Activated gamma-delta T cell treated with Interleukin-2 at 50 U/mL for 16 hours (primary cell): ENCODE measurements at places on chromosomes 5 and 9.

- no peak for DNase-seq
These were observed 86.4 kb upstream of the LHFPL2 start for GRCh38 chr5:78734950-78735349.

DNA sequence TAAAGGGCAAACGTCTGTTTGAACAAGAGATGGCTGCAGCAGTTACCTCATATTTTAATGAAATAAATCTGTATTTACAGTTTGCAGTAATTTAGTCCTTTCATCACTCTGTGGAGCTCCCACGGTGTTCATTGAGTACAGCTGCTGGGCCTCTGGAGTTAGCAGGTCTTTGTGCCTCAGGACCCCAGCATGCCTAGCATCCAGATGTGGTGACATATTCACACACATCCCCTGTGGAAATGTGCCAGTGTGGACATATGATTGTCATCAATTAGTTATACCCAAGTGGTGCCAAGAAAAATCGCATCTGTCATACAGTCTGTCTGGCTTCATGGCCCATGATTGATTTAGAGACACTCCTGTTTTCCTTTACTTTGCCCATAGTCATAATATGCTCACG, 77.3 kb downstream of the NNT start:
- no peak for DNase-seq

DNA sequence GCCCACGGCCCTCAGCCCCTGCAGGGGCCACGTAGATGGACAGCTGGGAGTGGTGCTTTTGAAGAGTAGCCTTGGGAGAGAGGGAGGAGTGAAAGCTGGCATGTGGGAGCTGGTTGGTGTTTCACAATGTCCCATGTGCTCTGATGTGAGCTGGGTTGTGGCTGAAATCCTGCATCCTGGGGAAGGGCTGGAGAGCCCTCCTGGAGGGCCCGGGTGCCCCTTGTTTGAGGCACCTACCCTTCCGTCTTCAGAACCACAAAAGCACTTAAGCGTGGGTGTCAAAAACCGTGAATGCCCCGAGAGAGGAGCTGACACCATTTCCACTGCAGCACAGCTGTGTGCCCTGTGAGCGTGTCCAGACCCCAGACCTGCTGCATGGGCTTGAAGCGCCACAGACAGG, 199.1 kb upstream of the ZNF618 start:
- DNase-seq, result no peak

DNA sequence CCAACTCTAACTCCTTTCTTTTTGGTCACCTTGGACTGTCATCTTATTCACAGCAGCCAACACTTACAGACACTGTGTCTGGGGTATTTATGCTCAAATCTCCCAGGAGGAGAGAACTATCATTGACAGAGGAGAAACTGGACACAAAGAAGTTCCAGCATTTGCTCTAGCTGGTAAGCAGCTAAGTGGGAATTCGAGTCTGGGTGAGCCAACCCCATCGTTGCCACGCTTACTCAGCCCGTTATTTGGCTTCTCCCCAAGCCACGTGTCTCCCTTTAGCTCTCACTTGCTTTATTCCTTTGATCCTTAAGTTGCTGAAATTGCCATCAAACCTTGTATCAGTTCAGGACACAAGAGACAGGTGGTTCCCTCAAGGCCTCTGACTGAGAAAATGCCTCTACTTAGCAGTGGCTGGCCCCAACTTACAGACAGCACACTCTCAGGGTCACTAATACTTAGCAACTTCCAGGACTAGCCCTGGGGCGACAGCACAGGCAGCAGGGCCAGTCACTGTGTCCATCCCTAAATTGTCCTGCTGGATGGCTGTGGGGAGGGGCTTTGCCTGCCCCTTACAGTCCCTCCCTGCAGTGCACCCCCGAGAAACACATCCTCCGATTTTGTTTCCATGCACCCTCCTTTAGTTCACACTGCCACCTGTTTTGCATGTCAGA, 1.4 kb downstream of the SLC36A2 start:
- no peak for DNase-seq

GRCh38 chr5:96572864-96573512, 89.2 kb upstream of the CAST start:
- DNase-seq, result no peak

DNA sequence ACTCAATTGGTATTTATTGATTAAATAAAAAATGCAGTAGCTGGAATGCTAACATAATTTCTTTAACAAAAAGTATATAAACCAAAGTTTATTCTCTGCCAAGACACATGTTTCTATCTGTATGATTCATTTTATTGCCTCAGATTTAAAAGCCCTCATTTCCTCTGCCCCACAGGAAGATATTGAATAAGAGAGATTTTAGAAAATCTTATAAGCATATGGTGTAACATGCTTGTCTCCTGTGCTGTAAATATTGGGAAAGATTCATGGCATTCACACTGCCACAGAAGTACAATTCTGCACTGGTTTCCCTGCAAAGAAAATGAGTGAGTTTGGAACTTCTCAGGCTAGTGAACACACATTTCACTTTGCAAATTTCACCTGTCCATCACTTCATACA, 134.9 kb upstream of the FBXL7 start:
- DNase-seq, result no peak

DNA sequence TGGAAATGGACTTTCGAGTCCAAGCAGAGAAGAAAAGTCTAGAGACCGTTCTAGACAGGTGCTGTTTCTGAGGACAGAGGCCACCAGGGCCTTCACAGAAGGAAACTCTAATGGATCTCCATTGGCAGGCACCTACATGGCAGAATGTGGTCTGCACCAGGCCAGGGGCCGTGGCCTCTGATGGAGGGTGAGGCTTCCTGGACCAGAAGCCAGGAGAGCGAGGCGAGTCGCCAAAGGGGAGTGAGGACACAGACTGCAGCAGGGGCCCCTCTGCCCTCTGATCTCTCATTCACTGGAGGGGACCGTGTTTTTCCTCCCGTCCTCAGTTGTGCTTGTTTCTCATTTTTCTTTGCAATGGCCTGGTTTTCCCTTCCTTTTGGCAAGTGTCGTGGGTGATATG, 41.1 kb downstream of the ALG2 start:
- DNase-seq, result no peak

- DNase-seq, result no peak
These were observed 193.1 kb downstream of the GLIS3 start for GRCh38 chr9:4106760-4107143.

- DNase-seq, result no peak
These were observed 72.9 kb downstream of the SMIM15 start for GRCh38 chr5:61089351-61089750.

DNA sequence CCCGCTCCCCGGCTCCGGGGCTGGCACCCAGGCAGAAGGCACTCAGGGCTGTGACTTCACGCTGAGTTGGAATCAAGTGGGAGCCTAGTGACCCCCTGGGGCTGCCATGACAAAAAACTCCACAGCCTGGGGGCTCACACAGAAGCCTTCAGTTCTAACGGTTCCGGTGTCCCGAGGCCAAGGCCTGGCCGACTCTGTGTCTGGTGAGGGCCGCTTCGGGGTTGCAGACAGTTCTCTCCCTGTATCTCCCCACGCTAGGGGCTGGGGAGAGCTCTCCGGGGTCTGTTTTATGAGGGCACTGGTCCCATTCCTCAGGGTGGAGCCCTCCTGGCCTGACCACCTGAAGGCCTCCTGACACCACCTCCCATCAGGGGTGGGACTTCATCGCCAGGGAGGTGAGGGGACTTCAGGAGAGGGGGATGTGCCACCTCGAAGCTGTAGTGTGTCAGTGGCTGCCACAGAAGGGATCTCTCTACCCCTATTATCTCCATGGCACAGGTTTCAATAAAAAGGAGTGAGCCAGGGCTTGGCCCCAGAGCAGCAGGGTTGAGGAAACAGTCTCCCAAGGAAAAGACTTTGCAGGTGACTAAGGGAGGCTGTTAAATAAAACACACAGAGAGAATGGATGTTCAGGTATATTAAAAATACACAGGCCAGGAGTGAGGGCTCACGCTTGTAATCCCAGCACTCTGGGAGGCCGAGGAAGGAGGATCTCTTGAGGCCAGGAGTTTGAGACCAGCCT, 1.5 kb upstream of the SLC6A3 start:
- DNase-seq, result no peak

GRCh38 chr5:62284946-62285891, 20.8 kb upstream of the KIF2A start:
- no peak for DNase-seq

DNA sequence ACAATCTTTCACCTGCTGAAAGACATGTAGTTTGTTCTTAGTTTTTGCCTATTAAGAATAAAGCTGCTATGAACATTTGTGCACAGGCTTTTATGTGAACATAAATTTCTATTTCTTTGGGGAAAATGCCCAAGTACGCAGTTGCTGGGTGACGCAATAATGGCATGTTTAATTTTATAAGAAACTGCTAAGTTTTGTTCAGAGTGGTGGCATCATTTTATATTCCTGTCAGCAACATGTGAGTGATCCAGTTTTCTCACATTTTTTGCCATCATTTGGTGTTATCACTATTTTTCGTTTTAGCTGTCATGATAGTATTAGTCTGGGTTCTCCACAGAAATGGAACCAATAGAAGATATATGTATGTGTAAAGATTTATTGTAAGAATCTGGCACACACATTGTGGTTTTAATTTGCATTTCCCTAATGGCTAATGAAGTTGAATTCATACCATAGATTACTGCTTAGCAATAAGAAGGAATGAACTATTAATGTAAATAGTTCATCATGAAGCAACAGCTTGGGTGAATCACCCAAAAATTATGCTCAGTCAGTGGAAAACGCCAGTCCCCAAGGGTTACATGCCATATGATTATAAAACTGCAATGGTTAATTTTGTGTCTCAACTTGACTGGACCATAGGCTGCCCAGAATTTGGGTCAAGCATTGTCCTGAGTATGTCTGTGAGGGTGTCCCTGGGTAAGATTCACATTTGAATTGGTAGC, 358.6 kb downstream of the MSX2 start:
- no peak for DNase-seq

DNA sequence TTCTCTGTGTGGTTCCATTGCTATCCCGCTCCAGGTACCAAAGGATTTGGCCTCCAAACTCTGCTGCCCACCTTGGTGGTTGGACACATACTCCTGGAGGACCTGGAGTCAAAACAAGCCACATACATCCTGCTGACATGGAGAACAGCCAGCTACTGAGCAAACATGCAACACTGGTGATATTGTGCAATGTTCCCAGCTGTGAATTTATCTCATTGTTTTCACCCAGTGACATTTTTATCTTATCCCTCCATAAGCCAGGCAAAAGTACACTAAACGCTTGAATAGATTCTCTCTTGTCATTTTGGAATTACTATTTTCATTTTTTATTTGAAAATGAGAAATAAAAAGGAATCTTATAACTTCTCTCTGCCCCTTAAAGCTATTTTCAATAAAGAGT, 11.1 kb upstream of the CTSL start:
- DNase-seq, result no peak

- no peak for DNase-seq
These were observed 807 bp upstream of the PLGRKT start for GRCh38 chr9:5438301-5439162.

DNA sequence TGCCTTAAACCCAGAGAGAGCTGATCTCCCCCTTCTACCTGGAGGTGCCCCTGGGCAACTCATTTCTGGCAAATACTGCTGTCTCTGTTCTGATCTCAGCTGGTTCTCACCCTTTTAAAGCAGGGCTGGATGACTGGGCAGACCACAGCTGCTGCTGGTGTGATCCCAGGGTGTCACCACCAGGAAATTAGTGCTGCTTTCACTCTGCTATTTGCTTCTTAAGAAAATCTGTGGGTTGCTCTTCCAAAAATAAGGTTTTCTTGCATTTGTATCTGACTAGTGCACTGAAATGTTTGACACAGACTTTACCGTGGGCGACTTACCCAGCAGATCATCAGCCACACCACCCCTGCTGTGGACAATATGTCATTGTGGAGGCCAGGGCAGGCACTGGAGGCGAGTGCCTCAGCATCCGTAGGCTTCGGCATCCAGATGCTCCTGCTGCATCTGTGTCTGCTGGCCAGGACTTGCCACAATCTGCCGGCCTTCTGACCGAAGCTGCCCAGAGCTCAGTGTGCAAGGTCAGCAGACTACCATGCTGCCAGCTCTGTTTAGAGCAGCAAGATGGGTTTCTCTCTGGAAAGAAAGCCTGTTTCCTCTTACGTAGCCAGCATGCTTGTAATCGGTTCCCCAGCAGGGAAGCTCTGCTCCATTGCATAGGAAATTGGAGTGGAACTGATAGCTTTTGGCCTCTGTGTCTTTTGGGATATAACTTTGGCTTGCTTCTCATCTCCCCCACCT, 13.6 kb downstream of the ARHGAP26 start:
- DNase-seq, result peak; percentile 49

DNA sequence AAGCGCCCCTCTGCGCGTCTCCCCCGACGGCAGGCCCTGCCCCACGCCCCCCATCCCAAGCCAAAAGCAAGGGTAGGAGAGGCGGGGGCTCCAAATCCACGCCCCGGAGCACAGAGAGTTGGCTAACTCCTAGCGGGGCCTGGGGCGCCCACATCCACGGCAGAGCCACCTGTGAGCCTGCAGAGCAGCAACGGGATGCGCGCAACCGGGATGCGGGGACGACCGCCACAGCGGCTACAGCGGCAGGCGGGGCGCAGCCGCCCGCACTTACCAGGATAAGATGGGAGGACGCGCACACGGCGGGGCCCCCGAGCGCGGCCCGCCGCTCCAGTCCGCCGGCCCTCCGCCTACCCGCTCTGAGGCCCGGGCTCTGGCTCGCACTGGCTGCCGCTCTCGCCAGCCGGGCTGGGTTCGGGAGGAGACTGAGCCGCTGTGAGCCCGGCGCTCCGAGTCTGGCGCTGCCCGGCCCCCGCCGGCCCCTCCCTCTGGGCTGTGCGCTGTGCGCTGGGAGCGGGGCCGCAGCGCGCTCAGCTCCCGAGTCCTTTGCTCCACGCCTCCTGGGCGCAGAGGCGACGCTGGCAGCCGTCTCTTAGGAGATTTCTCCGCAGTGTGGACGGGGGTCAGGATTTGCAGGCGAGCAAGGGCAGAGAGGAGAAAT, at the start of gene SLC24A2:
Gene SLC24A2 (minus strand): TSS at position 424 of the 658 bp plus-strand sequence.
- no peak for DNase-seq

GRCh38 chr9:110923601-110924000, 114.7 kb downstream of the LPAR1 start:
- no peak for DNase-seq

DNA sequence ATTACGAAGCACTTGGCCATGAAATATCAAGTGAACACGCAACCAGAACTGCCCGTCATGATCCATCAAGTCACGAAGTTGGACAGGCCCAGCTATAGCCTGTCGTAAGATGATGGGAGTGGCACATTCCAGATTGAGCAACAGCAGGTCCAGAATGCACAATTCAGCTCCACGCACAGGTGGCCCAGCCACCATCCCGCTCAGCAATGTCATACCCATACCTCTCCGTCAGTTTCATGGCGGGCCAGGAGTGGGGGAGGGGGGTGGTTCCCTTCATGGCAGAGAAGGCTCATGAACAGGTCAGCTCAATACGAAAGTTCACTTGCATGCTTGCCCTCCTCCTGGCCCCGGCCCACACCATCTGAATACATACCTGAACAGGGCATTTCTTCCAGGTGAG, 34.9 kb downstream of the SMIM23 start:
- no peak for DNase-seq

GRCh38 chr5:153358315-153358976, 132.0 kb upstream of the GRIA1 start:
- DNase-seq, result no peak

DNA sequence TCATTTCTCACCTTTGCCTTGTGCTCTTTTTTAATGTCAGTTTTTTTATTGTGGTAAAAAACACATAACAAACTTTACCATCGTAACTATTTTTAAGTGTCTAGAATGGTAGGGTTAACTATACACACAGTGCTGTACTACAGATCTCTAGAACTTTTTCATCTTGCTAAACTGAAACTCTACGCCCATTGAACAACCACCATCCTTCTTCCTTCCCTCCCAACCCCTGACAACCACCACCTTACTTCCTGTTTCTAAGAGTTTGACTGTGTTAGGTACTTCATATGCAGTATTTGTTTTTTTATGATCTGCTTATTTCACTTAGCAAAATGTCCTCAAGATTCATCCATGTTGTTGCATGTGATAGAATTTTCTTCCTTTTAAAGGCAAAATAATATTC, 54.9 kb downstream of the PSAT1 start:
- no peak for DNase-seq
